ENCODE measurements at places on chromosomes 7 and 10.

DNA sequence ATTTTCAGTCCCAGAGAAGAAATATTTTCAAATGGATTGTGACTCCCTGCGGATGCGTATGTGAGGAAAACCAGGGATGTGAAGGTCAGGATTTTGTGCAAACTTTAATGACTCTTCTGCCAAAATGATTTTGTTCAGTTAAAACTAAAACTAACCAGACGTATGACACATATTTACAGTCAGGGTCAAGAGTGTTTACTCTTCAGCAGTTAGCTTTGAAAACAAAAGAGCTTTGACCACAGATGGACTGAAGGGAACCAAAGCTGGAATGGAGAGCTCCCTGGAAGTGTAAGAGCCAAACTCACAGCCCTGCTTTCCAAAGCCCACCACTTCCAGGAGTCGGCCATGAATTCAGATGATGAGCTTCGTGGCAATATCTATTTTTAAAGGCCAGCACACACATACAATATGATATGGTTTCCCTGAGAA lies 15.5 kb downstream of the SVIL start:
- DNase-seq = peak; percentile 84

DNA sequence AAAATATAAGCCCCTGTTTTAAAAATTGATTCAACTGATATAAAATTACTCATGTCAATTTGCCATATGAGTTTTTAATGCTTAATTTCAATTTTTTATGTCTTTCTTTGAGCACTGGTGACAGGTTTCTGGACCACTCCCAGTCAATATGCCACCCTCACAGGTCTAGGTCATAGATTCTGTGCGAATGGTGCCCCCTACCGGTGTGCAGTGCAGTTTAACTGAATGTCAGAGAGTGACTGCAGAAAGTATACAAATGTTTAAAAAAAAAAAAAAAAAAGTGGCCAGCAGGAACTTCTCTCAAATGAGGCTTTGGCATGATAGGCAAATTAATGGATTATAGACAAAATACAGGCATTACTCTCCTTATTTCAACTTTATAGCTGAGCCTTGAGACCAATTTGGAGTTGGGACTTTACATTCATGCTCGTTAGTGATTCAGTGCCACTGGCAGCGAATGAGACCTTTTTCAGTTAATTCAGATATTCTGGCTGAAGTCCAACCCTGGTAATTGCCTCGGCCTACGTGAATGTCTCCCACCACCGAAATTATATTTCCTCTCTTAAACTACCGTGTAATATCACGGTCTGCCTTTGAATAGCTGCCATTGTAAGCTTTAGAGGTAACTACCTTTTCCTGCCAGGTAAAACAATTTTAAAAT lies 427.6 kb downstream of the PHTF2 start:
- DNase-seq = peak; percentile 80

DNA sequence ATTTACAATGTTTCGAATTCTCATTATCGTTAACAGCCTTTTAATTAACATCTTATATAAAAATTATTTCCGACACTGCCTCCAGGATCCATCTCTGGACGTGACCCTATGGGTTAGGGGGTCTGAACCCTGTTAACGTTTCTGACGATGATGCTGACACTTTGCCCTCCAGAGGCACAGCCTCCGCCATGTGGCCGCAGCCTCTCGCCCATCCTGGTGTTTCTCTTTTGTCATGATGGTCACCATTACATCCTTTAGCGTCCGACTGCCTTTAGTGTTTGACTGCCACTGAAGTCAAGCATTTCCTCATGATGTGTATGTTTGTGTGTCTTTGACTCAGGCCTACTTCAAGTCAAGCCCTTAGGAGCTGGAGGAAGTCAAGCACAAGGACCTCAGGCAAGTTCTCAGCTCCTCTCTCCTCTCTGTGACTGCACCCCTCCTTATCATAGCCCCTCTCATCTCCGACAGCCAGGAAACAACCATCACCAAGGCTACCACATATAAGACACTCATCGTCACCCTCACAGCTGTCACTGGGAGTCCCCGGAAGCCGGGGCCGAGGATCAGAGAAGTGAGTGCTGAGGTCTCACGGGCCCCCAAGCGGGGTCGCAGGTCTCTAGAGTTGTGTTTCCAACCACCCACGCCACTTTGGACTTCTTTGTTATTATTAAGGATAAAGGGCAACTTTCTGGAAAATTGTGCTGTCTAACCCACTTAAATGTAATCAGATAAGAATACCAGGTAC lies 96.1 kb upstream of the PPP2R2D start:
- DNase-seq = no peak

DNA sequence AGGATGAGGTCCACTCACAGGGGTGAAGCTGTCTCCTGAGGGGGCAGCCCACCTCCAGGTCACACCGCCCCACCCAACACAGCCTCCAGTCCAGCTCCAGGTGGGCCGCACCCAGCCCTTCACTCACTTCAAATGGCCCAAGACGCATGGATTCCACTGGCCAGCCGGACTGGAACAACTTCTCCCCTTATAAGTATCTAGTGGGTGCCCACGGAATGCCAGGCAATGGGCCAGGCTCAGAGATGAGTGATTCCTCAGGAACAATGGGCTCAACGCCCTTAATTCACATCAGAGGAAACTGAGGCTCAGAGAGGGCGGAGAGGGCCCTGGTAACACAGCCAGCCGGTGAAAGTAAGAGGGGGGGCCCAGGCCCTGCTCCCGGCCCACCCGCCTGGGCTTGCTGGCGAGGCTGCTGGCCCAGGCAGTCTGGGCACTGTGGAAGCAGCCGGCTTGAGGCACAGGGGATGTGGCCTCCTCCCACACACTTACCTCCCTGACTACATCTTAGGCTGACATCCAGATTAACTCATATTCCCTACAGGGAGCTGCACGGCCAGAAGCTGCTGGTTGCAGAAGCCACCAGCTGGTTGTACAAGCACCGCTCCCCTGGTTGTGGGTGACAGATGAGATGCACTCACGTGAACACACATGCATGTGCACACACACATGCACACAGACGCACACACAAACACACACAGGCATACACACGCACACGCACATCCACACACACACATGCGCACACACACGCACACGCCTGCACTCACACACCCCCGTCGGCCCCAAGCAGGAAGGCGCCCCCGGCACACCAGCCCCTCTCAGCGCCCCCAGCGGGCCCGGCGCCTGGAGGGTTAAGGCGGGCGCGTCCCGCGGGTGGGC lies 1.0 kb upstream of the FAM20C start:
- no peak for DNase-seq

DNA sequence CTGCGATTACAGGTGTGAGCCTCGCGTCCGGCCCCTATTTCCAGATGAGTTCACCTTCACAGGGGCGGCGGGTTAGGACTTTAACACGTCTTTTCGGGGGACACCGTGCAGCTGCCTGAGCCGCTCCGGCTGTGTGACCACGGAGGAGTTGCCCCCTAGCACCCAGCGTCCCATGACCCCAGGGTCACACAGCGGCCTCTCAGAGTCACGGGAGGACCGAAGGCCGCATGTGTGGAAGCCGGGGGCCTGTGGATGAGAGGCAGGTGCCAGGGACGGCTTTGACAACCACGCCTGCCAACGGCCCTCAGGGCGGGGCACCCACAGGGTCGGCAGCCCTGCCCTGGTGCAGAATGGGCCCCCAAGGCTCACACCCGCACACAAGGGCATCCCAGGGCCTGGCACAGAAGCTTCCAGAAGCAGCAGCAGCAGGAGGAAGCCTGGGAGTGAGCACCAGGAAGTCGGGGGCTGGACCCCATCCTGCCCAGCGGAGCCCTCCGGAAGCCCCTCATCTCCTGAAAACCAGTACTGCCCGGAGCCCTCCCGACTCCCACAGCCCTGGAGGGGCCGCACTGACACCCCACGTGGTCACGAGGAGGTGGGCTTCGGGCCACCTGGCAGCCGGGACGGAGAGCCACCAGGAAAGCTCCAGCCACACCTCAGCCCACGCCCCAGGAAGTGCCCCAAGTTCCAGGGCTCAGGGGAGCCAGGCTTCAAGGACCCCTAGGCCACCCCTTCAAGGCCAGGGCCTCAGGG lies 32.7 kb downstream of the ADAP1 start:
- DNase-seq = no peak

DNA sequence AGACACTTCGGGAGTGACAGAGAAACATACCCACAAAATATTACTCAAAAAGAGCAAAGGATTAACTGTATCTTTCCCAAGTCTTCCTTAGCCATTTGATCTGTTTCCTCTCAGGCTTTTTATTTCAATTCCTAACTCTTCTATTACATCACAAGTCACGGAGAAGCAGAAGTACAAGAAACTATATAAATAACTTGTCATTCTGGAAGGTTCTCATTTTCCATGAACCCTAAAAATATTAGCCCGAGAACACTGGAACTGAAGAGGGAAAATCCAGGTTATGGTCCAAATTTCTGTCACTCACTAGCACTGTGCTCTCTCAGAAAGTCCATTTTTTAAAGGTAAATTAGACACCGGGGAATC lies 98.0 kb downstream of the GRB10 start:
- DNase-seq = no peak

- no peak for DNase-seq
Measured at GRCh38 chr10:33325929-33326328, 8.5 kb downstream of the NRP1 start.

DNA sequence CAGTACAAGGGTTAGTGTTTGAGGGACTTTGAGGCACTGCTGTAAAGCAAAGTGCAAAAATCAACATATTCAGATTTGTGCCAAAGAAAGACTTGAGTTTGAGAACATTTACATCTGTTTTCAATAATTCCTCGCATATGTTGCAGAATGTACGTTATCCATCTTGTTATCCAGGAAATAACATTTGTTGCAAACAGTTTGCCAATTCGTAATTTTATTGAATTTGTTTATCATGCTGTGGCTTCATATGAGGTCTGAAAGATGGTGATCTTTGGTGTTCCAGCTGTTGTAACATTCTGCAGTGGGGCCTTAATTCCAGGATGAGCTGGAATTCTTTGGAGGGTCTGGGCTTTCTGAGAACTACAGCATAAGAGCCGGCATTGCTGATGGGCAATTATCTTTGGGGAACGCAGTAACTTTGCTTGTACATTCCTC lies 396.2 kb downstream of the LRMDA start:
- no peak for DNase-seq

DNA sequence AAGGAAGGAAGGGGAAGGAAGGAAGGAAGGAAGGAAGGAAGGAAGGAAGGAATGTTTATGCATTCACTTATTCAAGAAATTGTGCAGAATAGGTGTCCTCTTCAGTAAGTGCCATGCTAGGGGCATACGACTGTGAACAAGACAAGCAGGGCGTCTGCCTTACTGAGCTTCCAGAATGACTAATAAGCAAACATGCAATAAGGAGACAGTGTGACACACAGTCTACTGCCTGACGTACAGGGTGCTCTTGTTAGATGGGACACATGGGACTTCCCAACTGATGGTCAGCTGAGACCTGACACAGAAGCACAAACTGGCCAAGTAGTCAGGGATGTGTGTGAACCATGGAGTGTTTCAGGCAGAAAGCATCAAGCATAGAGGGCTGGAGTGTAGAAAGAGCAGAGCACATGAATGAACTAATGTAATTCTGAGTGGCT lies 18.2 kb downstream of the DNAJC12 start:
- DNase-seq = peak; percentile 98
